NCI-H1105 treated with DMSO at 0.1 percent for 48 hours (cell line): ENCODE measurements at places on chromosomes 6 and 20.

DNA sequence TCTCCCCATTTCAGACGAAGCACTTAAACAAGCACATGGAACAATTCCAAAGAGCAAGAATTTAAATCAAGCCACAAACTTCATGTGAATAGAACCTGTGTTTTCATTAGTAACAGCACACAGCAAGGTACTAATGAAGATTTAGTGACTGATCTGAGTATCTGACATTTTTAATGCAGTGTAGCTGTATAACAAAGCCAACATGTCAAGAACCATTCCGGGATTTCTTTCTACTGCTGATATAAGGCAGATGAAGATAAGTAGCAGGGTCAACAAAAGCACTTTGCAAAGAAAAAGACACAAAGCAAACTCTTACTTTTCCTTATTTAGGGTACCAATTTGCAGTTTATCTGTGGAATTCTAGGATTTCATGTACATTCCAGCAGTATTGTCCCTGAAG is 11.3 kb downstream of the SLC17A5 start:
- no peak for DNase-seq

GRCh38 chr20:29427201-29428060 is 1830.0 kb upstream of the DEFB115 start:
- DNase-seq = peak; percentile 17

GRCh38 chr6:42088101-42088591 is 37.8 kb downstream of the TAF8 start:
- no peak for DNase-seq

- no peak for DNase-seq
Measured at GRCh38 chr20:44618318-44618731, 33.2 kb downstream of the ADA start.

GRCh38 chr6:18126121-18126520 is 3.6 kb upstream of the NHLRC1 start:
- DNase-seq = no peak

DNA sequence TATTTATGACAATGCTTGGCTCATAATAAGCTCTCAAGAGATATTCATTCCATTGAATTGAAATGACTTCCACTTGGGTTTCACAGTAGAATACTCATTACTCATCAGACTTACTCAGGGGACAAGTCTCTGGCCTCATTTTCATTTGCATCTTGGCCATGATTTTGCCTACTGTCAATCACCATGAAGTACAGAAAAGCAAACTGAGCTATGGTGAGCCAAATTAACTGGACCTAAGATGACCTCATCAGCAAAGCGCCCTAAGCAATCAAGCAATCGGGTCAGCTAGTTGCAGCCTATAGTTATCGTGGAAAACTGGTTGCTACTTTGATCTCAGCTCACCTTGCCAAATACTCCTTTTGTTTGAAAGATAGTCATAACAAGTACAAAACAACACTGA is 494.7 kb upstream of the SLC35B3 start:
- DNase-seq = no peak

GRCh38 chr6:136251394-136251793 is 1.3 kb upstream of the MTFR2 start:
- no peak for DNase-seq

GRCh38 chr6:134190883-134191282 is 127.0 kb downstream of the SGK1 start:
- no peak for DNase-seq

DNA sequence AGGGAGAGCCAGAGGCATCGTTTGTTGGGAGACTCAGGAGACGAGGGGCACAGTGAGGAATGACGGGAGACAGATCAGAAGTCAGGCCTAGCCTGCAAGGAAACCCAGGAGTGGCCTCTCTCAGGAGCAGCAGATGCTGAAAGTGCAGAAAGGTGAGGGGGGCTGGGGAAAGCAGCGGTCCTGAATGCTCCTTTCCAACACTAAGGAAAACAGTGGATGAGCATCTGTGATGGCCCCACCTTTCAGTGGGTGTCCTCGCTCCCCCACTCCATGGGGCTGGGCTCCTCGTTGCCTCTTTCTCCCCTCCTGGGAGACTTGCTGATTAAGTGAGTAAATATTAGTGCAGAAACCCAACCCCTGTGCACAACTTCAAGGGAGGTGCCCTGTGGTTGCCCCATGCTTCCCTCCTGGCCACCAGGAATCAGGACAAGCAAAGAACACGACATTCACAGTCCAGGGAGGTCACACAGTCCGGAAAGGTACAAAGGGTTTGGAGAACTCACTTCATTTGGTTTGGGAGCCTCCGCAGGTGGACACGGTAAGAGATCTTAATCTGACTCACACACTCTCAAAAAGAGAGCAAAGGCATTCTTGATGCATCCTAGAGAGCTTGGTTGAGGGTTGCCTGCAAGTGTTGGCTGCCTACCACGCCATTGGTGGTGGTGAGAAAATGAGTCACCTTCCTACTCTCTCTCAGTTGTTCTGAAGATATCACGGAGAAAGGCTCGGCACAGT is 9.7 kb upstream of the BPIFB1 start:
- no peak for DNase-seq

DNA sequence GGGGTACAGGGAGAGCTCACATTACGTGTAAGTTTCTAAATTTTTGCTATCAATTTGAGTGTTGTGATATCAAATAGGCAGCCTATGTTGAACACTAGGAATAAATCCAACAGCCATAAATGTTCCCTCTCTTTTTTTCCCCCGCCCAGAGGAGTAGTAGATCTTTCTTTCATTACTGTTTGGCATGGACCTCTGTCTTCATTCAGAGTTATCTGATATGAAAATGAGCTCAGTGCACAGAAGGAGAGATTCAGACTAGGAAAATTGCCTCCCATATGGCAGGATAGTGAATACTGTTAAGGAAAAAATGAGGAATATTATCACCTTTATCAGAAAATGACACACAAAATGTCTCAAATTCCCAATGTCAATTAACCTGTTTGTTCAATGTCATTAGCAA is 110.0 kb upstream of the EYS start:
- peak; percentile 6 for DNase-seq

DNA sequence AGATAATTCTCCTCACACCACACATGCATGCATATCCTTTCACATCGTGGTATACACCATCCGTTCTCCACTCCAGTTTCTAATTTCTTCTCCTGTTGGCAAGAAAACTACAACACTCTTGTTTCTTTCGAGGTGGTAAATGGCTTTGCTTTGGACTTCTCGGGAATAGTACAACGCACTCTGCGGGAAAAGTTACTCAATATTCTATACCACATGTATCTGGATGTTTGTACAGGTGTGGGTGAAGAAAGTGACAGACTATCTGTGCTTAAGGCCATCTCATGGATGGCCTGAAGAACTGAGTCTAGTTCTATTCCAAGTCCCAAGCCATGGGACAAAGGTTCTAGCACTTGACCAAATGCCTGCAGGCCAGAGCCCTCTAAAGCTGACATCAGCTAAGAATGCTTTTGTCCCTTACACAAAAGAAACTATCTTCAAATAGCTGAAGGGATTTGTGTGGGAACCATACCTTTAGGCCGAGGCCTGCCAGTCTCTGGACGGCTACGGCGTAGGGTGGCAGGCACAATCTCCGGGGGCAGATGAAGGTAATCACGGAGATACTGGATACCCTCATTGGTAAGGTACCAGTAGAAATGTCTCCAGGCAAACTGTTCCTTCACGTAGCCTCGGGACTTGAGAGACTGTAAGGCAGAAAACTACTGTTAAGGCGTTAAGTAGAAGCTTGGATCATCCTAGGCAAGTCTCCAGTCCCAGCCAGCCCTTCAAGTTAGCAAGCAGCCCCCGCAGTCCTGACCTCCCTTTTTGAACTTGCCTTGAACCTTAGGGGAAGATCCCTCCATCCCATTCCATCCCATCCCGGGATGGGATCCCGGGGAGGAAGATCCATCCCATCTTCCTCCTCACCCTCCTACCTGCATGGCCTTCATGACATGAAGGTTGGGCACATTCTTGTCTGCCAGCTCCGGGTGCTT is 1.4 kb downstream of the RPS10 start:
- DNase-seq = no peak

DNA sequence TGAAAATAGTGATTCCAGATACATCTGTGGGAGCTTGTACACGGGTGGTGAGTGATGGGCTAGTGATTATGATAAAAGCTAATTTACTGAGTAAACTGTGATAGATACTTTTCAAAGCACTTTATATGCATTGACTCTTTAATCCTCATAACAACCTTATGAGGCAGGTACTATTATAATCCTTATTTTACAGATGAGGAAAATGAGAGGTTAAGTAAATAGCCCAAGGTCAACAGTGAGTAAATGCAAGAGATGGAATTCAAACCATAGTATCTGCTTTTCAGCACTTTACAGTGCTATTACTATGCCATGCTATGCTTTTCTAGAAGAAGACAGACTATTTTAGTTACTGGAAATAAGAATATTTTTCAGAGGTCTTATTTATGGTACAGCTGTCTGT is 320.9 kb upstream of the CITED2 start:
- DNase-seq = no peak

GRCh38 chr6:109671733-109672132 is 19.3 kb downstream of the AK9 start:
- no peak for DNase-seq

DNA sequence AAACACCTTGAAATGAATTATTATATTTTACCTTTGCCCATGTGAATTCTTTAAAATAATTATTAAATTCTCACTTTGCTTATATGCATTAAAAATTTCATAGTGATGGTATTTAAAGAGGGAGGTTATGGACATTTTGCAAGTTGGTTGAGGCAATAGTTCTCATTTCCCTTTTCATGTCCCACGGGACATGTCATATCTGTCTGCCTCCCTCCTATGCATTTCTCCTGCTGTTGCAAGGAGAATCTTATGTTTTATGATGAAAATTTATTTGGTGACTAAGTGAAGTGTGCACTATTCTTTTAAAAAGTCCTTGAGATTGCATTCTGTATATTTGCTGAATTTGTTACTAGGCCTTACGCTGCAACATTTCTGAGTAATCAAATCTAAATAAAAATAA is 67.2 kb downstream of the UTRN start:
- no peak for DNase-seq

GRCh38 chr20:11686195-11686594 is 231.5 kb upstream of the BTBD3 start:
- DNase-seq = no peak

DNA sequence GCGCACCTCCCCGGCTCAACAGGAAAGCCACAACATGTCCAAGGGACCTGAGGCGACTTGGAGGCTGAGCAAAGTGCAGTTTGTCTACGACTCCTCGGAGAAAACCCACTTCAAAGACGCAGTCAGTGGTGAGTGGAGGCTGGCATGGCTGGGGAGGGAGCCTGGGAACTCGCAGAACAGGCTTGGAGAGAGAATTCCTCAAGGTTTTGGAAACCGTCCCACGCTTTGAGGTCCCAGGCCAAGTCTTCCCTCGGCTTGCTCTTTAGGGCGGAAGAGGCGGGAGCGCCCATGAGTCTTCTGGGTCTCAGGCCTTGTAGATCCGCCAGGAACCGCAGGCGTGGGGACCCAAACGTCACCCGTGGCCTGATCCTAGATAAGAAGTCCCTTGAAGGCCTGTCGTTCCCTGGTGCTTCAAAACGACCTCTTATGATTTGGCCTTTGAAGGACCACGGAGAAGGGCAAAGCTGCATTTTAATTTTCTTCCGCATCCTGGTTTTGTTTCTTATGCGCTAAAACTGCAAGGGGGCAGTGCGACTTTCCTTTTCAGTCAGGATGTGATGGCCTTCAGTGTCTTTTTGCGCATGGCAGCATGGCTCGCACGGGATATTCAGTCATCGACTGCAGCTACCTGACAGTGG is 2.0 kb downstream of the LAMP5 start:
- no peak for DNase-seq

DNA sequence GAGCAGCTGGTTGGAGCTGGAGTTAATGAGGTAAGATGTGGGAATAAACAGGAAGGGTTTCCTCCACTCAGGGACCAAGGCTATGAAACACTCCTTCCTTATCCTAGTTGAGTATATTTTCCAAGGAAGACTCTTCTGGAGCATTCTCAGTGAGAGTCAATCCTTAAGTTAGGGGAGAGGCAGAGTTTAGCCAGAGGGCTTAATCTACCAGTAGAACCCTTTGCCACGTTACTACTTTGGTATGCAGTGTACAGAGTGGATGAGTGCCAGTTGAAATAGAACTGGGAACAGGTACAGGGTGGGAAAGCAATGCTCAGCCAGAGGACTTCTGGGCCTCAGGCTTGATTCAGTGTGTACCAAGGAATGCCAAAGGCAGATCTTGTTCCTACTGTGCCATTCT is 114.3 kb downstream of the UBE3D start:
- no peak for DNase-seq

- DNase-seq = no peak
Measured at GRCh38 chr20:58570204-58570859, 55.1 kb upstream of the APCDD1L start.

DNA sequence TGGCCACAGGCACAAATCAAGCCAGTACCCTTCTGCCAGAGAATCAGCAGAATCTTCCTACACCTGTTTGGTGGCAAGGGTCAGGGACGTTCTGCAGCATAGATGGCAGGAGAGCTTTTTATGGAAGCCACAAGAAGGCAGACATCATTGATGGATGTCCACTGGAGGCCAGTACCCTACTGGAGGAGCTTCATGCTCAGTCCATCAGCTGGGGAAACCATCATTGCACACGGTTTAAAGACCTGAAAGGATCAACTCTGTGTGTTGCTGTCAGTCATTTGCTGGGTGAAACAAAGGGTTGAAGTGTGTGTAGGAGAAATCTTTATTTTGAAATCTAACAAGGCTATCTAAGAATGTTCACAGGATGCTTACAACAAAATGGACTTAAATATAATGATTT is 158.9 kb upstream of the SASH1 start:
- DNase-seq = no peak

DNA sequence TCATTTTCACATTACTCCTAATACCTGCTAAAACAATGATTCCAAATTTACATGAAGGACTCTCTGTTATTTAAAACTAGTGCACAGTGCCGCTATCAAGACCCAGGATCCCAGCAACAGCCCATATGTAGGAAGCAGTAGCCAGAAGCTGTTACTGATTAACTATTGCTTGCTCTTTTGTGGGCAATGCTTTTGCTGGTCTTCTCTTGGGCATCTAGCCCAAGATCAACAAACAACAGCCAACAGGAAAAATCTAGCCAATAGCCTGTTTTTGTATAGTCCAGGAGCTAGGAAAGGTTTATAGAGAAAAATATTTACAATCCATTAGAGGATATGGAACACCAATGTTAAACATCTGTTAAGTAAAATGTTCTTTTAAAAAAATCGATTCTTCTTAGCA is 22.1 kb upstream of the TENT5A start:
- peak; percentile 97 for DNase-seq

DNA sequence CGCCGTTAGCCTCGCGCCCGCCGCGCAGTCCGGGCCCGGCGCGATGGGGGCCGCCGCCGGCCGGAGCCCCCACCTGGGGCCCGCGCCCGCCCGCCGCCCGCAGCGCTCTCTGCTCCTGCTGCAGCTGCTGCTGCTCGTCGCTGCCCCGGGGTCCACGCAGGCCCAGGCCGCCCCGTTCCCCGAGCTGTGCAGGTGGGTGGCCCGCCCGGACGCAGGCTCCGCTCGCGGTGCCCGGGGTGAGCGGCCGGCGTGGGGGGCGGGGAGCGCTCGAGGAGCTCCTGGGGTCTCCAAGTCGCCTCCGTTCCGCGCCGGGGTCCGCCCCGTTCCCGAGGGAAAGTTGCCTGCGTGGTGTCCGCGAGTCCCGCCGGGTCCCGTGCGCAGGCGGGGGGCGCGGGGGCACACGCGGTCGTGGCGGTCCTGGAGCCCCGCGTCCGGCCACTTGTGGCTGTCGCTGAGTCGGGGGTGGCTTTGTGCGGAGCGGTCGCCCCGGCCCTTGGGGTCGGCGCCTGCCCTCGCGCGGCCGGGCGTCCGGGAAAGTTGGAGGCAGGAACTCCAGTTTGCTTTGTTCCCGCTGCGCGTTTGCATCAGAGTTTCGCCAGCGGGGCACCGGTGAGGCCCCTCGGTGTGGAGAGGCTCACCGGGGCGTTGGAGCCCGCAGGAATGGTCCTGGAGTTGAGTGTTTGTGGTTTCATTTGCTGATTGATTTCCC is 476 bp downstream of the IGF2R start:
- peak; percentile 38 for DNase-seq
